ENCODE measurements at places on chromosomes 13 and 19. TPM values are rescaled to one million over a fixed set of nuclear protein-coding genes. Genes with fewer than 3 reads are reported as not detected.

FFAR2 gene
- total RNA-seq, result not detected

PDCD2L gene
- total RNA-seq, result 11.1 TPM

PAN3 gene
- total RNA-seq, result 35.1 TPM

DACT3 gene
- 11.5 TPM for total RNA-seq

MYBPC2 gene
- not detected for total RNA-seq

ZNF723 gene
- not detected for total RNA-seq

CLDND2 gene
- 1.8 TPM for total RNA-seq

AXL gene
- 265 TPM for total RNA-seq

POU4F1 gene
- not detected for total RNA-seq

COMP gene
- 0.57 TPM for total RNA-seq
